Esophagus squamous epithelium (tissue), 5 donors: ENCODE measurements at places on chromosomes 13 and 19.

- no peak for DNase-seq
Measured at GRCh38 chr19:10701955-10702525, 801 bp downstream of the QTRT1 start.

DNA sequence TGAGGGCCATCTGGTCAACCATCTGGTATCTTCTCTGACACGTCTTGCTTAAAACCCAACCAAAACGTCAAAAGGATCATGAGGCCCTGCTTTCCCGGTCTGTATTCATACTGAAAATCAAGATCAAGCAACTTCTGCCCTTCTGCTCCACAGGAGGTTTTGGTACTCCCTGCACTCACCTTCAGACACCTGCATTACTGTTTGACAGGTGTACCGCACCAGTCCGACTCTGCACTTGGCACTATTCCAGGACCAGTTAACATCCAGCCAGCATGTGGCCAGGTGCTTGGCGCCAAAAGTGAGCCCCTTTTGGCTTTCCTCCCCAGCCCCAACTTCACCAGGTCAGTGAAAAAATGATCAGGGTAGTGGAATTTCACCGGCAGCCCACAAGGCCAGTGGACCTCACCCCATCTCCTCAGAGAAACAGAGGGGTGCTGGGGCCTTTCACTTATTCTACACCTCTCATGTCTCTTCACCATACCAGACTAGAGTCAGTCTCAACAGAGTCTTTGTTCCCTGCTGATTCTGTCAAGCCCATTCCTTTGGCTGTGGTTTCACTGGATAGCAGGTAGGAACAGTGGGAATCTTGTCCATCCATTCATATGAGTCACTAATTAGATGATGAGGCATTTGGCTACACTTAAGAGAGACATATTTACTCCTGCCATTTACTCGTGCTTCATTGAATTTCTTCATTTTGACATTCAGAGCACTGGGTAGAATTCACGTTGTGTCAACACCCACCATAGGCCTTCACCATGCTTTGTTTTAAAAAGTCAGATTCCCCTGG is 85.3 kb downstream of the ZNF726 start:
- no peak for DNase-seq

- DNase-seq = no peak
Measured at GRCh38 chr19:57566396-57567265, 7.0 kb upstream of the ZNF550 start.

- no peak for DNase-seq
Measured at GRCh38 chr13:98110749-98111148, 32.1 kb upstream of the FARP1 start.

DNA sequence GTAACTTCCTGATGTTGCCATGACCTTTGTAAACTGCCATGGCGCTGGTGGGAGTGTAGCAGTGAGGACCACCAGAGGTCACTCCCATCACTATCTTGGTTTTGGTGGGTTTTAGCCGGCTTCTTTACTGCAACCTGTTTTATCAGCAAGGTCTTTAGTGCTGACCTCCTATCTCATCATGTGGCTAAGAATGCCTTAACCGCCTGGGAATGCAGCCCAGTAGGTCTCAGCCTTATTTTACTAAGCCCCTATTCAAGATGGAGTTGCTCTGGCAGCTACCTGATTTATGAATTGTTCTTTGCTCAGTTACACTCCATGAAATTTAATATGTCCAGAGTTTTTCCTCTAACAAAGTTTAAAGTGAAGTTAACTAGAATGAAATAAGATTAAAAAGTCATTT is 4.6 kb upstream of the EPS15L1 start:
- DNase-seq = no peak

DNA sequence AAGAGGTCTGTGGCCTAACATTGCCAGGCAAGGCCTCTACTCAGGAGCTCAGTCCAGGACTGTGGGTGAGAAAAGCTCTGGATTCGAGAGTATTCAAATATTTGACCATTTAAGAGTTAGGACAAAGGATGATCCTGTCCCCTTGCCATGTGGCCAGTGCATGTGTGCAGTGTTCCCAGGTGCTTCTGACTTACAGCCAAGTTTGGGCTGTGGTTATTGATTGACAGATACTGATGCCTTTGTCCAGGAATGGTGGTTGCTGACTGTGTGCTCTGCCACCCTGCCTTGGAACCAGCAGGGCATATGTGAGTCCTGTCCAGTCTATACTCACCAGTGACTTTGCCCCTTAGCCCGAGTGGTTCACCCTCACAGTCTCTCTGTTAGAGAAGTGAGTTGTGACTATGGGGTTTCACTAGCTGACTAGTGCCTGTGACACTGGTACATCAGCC is 51.9 kb downstream of the GARRE1 start:
- no peak for DNase-seq

- DNase-seq = no peak
Measured at GRCh38 chr19:57239982-57240310, 486 bp upstream of the ZNF805 start.

DNA sequence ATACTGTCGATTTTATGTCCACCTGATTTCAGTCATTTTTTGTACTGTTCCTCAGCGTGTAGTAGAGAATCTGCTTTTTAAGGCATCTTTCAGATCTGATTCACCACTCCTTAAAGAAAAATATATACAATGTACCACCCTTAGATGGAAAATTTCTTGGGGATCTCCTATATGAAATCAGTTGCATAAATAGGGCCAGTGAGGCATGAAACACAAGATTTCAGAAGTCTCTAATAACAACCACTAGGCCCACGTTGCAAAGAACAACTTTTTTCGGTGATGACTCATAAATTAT is 1.4 kb downstream of the USP12 start:
- DNase-seq = no peak

GRCh38 chr19:610071-610800 is 20.6 kb downstream of the HCN2 start:
- DNase-seq = no peak

DNA sequence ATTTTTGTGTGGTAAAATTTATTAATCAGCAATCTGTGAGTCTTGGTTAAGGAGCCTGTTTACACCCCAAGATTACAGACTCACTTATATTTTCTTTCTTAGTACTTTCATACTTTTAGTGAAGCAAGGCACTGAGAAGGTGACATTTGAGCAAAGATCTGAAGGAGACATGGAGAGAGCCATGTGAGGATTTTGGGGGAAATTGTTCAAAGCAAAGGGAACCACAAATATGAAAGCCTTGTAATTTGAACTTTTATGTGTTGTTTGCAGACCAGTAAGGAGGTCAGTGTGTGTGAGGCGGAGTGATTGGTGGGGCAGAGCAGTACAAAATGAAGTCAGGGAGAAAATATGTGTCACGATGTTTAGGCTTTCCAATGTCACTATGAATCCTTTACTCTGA is 140.7 kb upstream of the KLF12 start:
- DNase-seq = no peak
